ENCODE measurements at places on chromosomes 13 and 19.

DNA sequence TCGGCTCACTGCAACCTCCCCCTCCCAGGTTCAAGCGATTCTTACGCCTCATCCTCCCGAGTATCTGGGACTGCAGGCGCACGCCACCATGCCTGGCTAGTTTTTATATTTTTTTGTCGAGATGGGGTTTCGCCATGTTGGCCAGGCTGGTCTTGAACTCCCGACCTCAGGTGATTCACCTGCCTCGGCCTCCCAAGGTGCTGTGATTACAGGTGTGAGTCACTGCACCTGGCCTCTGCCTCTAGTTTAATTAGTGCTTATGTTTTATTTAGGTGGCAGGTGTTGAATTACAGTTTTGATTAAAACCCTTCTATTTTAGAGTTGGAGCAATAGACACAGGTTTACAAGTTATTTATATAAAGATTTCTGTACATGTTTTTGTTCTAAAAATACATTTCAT is 42.8 kb downstream of the ATP11A start:
- no peak for DNase-seq

DNA sequence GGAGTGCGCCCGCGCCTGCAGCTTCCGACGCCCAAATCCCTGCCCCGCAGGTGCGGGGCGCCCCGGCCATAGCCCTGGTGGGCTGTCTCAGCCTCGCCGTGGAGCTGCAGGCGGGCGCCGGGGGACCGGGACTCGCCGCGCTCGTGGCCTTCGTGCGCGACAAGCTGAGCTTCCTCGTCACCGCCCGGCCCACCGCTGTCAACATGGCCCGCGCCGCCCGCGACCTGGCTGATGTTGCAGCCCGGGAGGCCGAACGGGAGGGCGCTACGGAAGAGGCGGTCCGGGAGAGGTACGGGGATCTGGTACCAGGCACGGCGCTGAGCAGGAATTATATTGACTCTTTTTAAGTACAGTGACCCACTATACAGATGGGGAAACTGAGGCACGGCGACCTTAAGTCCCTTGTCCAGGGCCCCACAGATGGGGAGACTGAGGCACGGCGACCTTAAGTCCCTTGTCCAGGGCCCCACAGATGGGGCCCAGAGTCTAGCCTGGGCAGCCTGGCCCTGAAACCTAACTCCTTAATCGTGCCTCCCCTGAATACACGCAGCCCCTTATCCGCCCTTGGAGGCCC is 586 bp downstream of the MRI1 start:
- no peak for DNase-seq

GRCh38 chr13:76993021-76993420 is 1.1 kb downstream of the CLN5 start:
- no peak for DNase-seq

DNA sequence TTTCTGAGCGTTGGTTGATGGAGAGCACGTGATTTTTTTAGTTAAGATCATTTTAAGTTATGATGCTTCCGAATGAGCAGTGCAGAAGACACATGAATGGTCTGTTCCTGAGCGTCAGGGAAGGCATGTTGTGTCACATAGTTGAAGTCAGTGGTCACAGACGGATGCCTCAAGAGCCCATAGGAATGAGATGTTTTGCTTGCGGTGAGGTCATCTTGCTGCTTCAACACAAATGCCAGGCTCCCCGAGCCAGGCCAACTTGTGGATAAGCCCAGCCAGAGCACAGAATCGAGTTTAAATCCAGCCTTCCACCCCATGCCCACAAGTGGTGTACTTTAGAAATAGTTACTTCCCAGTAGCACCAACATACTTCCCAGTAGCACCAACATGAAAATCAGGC is 5.4 kb downstream of the UPF3A start:
- peak; percentile 3 for DNase-seq

DNA sequence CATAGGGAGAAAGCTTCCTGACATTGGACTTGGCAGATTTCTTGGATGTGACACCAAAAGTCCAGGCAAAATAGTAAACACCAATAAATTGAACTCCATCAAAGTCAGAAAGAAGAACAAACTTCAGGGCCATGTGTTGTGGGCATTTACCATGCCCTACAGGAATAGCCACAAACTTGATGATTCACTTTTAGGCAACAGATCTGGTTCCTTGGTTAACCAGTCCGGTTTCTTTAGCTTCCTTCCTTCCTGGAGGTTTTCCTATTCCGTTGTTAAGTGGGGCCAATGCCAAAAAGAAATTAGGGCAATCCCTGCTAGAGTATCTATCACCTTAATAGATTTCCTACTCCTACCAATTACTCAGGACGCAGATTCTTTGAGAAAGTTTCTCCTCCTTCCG is 25.2 kb downstream of the IGFL1 start:
- no peak for DNase-seq

DNA sequence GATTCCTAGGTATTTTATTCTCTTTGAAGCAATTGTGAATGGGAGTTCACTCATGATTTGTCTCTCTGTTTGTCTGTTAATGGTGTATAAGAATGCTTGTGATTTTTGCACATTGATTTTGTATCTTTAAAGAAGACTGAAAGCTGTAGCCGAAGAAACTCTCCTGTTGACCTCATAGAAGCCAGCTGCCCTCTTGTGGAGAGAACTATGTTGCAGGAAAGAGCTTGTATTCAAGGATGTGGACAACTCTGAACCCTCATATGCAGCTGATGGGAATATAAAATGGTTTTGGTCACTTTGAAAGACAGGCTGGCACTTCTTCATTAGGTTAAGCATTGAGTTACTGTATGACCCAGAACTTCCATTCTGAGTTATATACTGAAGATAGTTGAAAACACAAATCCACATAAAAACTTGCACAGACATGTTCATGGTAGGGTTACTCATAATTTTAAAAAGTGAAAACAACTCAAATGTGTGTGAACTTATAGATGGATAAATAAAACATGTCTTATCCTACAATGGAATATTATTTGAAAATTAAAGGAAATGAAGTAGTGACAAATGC is 65.8 kb upstream of the SLITRK6 start:
- DNase-seq = peak; percentile 5

DNA sequence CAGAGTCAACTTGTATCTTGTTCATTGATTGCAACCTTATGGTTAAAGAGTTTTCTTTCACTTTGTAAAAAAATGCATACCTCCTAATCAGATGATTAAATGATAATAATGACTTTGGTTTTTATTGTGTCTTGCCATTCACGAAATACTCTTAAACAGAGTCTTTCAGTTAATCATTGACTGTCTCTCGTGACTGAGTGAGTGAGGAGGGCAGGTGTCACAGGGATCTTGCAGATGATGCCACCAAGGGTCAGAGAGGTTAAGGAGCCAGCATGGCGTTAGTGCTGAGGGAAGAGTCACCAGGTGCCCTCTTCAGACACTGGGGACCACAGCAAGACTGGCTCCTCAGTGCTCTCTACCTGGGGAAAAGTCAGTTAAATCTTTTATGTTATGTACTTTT is 8.0 kb downstream of the GPATCH1 start:
- no peak for DNase-seq

- peak; percentile 100 for DNase-seq
Observed at GRCh38 chr19:17309198-17309964, at the start of gene DDA1. DDA1 (plus strand) TSS chr19:17309563; CDS start chr19:17309655, 92 bp downstream.

DNA sequence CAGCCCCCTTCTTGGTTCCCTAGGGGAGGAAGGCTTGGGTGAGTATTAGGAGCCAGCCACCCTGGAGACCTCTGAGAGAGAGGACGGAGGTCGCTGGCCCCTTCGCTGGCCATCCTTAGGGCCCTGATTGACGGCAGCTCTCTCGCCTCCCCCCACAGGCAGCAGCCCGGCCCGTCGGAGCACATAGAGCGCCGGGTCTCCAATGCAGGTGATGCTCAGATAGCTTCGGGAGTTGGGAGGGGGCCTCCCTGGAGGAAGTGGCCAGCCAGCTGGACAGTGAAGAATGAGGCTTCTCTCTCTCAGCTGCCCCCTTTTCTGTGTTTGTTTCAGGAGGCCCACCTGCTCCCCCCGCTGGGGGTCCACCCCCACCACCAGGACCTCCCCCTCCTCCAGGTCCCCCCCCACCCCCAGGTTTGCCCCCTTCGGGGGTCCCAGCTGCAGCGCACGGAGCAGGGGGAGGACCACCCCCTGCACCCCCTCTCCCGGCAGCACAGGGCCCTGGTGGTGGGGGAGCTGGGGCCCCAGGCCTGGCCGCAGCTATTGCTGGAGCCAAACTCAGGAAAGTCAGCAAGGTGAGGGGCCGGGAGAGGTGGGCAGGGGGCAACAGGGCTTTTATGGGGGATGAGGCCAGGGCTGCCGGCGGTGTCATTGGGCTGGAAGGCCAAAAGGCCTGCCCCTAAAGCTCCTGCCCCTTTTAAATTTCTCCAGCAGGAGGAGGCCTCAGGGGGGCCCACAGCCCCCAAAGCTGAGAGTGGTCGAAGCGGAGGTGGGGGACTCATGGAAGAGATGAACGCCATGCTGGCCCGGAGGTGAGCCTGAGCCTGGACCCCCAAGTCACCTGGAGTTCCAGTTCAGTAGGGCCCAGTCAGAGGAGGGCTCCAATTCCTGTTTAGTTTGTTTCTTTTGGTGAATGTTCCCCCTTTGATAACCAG is 15.0 kb downstream of the VASP start:
- DNase-seq = no peak

DNA sequence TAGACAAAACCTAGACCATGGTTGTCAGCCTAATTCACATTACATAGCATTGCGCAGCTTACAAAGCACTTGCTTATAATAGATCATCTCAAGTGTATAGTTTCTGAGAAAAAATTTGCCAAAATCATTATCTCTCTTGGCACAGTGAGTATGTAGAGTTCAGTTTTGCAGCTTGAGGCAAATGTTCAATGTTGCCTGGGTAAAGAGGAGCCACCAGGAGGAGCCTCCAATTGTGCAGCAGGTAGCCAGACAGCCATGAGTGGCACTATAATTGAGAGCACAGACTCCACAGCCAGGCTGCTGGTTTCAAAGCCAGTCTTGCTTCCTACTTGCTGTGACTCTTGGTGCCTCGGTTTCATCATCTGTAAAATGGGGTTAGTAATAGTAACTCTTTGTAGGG is 24.0 kb upstream of the OLFM4 start:
- DNase-seq = no peak

DNA sequence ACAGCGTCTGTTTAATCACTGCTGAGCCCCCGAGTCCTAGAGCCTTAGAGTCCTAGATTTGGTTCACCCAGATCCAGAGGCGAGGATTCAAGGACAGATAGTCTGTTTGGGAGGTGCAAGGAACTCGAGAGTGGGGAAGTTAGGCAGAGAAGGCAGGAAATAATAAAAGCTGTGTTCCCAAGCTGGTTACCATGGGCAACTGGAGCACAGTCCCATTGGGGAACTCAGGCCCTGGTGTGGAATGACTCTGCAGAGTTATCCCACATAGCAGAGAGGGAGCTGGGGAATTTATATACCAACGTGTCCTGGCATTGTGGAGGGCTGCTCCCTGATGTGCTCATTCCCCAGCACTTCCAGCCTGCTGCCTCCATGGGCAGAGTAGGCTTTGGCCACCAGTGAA is 9.7 kb downstream of the IGSF23 start:
- DNase-seq = peak; percentile 30

- no peak for DNase-seq
Observed at GRCh38 chr13:51252954-51253532, 30.8 kb downstream of the FAM124A start.

All from Daoy (cell line).